ENCODE measurements at places on chromosomes 2 and 18. TPM values are rescaled to one million over a fixed set of nuclear protein-coding genes. Genes with fewer than 3 reads are reported as not detected.

Gene COQ10B
- total RNA-seq: 22.2 TPM

Gene COL4A3
- 0.13 TPM for total RNA-seq

Gene FBXO36
- total RNA-seq: 1.1 TPM

Gene PFN4
- not detected for total RNA-seq
